Naive thymus-derived CD8-positive, alpha-beta T cell (primary cell): ENCODE measurements at places on chromosomes 4 and X.

- no peak for DNase-seq
Observed at GRCh38 chr4:15884666-15885065, 53.9 kb downstream of the FGFBP1 start.

DNA sequence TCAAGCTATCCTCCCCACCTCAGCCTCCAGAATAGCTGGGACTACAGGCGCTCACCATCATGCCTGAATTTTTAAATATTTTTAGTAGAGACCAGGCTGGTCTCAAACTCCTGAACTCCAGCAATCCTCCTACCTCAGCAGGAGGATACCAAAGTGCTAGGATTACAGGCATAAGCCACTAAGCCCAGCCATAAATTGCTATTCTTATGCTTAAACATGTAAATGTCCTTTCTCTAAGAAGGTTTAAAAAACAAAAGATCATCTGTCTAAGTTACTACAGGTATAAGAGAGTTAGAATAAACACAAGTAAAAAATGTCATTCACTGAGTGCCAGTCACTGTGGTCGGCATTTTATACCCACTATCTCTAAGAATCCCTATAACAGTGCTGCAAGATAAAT, 28.3 kb downstream of the PRMT9 start:
- no peak for DNase-seq

DNA sequence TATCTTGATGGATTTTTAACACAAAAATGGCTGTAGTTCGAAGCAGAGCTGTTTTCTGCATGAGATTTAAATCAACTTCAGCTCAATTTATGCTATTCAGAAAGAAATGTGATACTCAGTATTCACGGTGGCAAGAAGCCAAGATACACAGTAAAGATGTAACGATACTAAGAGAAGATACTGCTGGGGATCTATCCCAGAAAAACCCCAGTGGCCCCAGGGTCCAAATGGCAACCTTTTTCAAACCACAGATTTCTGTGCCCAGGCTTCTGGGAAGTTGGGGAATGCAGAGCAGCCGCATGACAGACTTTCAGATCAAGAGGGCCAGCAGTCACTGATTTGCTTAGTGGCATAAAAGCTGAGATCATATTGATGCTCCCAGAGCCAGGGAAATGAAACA, 353.9 kb downstream of the AFF2 start:
- DNase-seq = no peak

- DNase-seq = no peak
Observed at GRCh38 chr4:118034053-118034785, at the start of gene NDST3. Gene NDST3 (plus strand): TSS chr4:118034486. CDS start chr4:118053911, 19,425 bp downstream.

GRCh38 chr4:99943904-99944437, 2.4 kb downstream of the DNAJB14 start:
- DNase-seq = no peak

GRCh38 chrX:2272337-2272736, 228.4 kb downstream of the DHRSX start:
- no peak for DNase-seq

GRCh38 chr4:82802911-82803310, 4.3 kb upstream of the SCD5 start:
- DNase-seq = no peak

GRCh38 chrX:153688911-153689590, 1.3 kb downstream of the SLC6A8 start:
- DNase-seq = peak; percentile 14

GRCh38 chr4:159366966-159367780, 264.3 kb downstream of the RAPGEF2 start:
- no peak for DNase-seq

DNA sequence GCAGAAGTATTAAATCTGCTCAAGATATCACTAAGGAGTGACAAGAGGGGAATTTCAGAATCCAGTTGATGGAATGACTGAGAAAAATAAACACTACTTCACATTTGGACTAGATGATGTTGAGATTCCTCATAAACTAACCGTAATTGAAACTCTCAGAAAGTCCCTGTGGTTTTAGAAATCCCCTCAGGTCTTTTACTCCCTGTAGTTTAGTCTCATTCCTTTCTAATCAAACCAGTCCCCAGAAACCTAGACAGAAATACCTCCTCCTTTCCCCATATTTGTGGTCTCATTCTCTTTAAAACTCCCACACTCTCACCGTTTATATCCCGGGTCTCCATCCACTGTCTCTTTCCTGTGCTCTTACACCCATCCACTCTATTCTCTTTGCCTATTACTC, 15.0 kb upstream of the TLR1 start:
- DNase-seq = no peak
